ENCODE measurements at places on chromosomes 2 and 18.
A peak's percentile ranks its signal among the peaks of the same experiment; 100 is the strongest.

- DNase-seq: no peak
Observed at GRCh38 chr2:15842758-15843666, 97.3 kb upstream of the MYCN start.

- DNase-seq: peak; percentile 37
Observed at GRCh38 chr2:18829251-18829902, 240.0 kb upstream of the NT5C1B start.

- peak; percentile 79 for DNase-seq
Observed at GRCh38 chr2:183093857-183094657, 15.5 kb downstream of the DUSP19 start.

GRCh38 chr2:236988216-236988615 lies 97.5 kb upstream of the COPS8 start:
- DNase-seq: no peak

DNA sequence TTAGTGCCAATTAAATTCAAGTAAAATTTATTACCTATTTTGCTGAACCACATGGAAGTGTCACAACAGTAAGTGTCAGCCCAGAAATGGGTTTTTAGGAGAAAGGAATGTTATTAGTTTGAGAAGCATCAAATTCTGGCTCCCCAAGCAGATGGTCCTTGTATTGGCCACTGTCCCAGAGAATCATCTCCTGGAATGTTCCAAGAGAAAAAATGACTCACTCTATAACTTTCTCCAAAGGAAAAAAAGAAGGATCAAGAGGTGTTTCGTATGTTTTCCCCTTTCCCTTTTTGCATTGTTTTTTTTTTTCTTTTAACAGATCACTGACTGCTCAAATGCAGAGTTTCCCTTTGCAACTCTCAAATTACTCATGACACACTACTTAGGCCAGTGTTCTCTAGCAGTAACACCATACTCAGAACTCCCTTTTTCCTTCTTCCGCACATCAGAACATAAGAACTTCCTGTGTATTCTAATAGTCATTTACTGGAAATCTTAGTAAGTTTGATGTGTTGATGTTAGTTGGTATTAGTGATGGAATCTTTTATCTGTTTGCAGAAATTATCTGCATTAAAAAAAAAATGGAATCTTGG lies 390.3 kb downstream of the GPD2 start:
- peak; percentile 59 for DNase-seq

- DNase-seq: peak; percentile 75
Observed at GRCh38 chr2:196263181-196263747, 91.9 kb upstream of the STK17B start.

Measured in adipocyte (in vitro differentiated cells).